ENCODE measurements at places on chromosomes 2 and 18. TPM values are rescaled to one million over a fixed set of nuclear protein-coding genes. Genes with fewer than 3 reads are reported as not detected.

MAT2A gene
- total RNA-seq: 165 TPM

GPR55 gene
- total RNA-seq: not detected

FAM237A gene
- not detected for total RNA-seq

IL36G gene
- not detected for total RNA-seq

TNFAIP6 gene
- total RNA-seq: 7.2 TPM

KLHL30 gene
- total RNA-seq: 2.7 TPM

VWA3B gene
- not detected for total RNA-seq

CD207 gene
- 5.3 TPM for total RNA-seq

LRRC30 gene
- total RNA-seq: 0.49 TPM

COLEC12 gene
- 67.2 TPM for total RNA-seq

CDK5R2 gene
- 16.2 TPM for total RNA-seq

SRD5A2 gene
- 6.9 TPM for total RNA-seq

IL1RL1 gene
- 4.3 TPM for total RNA-seq

ACTG2 gene
- 53.9 TPM for total RNA-seq

Measured in camera-type eye (tissue), 1 donor.